ENCODE measurements at places on chromosomes 1 and 21.

DNA sequence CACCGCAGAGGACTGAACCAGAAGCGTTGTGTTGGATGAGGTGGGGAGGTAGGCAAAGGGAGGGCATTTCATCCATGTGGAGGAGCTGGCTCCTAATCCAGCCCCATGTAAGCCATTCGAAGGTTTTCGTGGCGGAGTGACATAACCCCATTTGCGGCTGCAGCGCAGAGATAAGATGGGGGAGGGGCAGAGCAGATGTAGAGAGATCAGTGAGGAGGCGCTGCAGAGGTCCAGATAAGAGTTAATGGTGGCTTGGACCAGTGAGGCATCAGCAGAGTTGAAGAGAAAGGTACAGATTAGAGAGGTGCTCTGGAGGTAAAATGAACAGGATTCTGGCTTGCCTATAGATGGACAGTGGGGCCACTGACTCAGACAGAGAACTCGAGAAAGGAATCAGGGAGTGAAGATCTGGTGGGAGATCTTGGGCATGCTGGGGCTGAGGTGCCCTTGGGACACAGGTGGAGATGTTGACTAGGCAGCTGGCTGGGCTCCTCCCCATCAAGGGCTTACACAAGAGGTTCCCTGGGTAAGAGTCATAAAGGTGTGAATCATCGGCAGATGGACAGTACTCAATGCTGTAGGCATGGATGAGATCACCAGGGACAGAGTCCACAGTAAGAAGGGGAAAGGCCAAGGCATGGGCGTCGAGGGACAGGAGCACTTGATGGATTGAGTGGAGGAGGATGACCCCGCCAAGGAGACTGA is 7.8 kb upstream of the PTPRF start:
- DNase-seq = no peak

DNA sequence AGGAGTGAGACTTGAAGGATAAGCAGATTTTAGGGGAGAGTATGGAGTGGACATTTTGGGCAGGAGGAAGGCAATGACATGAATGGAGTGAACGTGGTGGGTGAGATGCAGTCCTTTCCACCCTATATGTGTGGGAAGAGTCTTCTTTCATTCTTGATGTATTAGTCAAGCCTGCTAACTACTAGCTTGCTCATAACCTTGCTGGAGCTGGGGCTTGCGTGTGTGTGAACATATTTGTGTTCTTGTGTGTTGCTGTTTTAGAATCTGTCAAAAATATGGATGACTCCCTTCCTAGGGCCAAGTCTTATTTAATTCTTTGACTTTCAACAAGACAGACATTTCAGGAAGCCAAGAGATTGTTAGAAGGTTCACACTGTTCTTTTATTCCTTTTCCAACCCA is 132.7 kb downstream of the UCK2 start:
- no peak for DNase-seq

DNA sequence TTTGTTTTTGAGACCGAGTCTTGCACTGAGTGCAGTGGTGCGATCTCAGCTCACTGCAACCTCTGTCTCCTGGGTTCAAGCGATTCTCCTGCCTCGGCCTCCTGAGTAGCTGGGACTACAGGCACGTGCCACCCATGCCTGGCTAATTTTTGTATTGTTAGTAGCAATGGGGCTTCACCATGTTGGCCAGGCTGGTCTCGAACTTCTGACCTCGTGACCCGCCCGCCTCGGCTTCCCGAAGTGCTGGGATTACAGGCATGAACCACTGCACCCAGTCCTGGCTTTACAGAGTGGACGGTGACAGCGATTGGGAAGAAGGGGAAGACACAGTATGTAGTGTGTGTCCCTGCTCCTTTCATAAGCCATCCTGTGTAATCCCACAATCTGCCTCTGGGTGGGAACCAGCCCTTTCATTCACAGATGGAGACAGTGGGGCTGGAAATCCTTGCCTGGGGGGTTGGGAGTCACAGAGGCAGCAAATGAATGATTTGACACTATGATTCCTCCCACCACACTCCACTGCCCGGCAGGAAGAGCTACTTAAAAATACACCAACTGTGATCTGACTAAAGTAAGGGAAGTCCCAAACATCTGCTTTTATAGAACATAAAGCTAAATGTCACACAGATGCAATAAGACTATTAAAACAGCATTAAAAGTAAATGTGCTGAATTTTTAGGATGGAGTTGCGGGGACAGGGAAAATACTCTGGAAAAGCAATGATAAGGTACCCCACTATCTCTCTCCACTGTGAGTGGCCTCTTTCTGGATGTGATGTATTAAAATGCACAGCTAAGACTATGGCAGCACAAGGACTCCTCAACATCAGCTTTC is 4.5 kb downstream of the PARP1 start:
- DNase-seq = no peak

GRCh38 chr1:11132563-11133293 is 33.1 kb upstream of the EXOSC10 start:
- DNase-seq = no peak

GRCh38 chr1:29912425-29912824 is 676.1 kb downstream of the PTPRU start:
- DNase-seq = no peak

DNA sequence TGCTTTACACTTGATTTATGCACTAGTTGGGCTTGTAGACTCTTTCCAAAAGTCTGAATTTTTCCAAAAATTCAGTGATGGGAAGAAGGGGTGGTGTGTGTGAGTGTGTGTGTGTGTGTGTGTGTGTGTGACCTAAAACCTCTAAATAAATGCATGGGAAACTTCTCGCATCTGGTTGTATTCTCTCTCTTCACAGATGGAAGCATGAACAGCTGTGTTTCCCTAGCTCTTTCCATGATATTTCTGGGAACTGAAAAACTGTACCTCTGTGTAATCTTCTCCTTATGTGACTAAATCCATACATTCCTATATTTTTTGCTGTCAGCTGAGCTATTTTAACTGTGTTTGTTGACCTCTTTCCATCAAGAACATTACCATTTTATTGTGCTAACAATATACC is 26.2 kb upstream of the CYYR1 start:
- no peak for DNase-seq

GRCh38 chr1:27397749-27398148 is 5.3 kb downstream of the GPR3 start:
- no peak for DNase-seq

All from activated T-helper 9 cell treated with anti-CD3 and anti-CD28 coated beads, Interleukin-2, amount 50 U/mL, for 16 hours (primary cell).